Activated CD4-positive, alpha-beta T cell treated with anti-CD3 and anti-CD28 coated beads for 36 hours (primary cell): ENCODE measurements at places on chromosomes 13 and 19. TPM values are rescaled to one million over a fixed set of nuclear protein-coding genes. Genes with fewer than 3 reads are reported as not detected.

DNA sequence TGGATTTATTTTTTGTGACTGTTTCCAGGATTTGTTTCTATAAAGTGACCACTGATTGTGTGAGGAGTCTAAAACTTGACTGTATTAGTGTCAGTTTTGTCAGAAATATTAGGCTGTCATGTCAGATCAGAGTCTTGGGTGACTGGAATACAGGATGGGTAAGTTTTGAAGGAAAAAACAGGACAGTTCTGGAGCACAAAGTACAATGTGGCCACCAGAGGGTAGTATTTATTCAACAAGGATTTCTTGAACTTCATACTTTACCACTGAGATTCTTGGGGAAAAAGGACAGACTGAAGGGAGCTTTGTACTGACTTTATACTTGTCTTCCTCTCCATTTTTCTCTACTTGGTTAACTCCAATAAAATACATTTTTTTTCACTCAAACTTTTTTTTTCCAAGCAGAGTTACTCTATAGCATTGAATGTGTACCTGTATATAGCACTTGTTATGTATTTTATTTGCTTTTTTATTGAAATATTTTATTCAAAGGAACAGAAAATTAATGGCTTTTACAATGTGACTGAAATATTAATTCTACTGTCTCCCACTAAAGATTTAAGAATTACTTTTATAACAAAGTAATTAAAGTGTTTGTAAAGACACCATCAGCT is 51.1 kb downstream of the LMO7 start:
- DNase-seq = no peak

GRCh38 chr13:92418818-92419412 is 807.7 kb upstream of the GPC6 start:
- DNase-seq = no peak

DNA sequence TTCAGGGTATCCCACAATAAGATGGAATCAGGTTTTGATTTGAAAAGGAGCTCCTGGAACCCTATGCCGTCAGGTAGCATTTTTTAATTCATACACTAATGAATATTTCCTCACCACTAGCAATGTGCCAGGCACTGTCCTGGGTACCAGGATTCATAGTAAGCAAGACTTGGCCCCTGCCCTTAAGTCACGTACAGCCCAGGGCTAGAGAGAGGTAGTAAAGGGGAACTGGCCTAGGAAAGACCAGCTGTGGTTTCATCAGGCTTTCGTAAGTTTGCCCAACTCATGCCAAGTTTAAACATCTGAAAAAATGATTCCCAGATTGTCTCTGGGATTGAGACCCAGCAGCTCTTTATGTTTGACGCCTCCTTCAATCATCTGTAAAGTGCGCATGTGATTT is 45.9 kb upstream of the AMER2 start:
- DNase-seq = no peak

GRCh38 chr19:47650700-47651099 is 41.8 kb downstream of the BICRA start:
- DNase-seq = no peak

- peak; percentile 47 for DNase-seq
These were observed 17.0 kb upstream of the TMEM255B start for GRCh38 chr13:113742000-113742441.

DNA sequence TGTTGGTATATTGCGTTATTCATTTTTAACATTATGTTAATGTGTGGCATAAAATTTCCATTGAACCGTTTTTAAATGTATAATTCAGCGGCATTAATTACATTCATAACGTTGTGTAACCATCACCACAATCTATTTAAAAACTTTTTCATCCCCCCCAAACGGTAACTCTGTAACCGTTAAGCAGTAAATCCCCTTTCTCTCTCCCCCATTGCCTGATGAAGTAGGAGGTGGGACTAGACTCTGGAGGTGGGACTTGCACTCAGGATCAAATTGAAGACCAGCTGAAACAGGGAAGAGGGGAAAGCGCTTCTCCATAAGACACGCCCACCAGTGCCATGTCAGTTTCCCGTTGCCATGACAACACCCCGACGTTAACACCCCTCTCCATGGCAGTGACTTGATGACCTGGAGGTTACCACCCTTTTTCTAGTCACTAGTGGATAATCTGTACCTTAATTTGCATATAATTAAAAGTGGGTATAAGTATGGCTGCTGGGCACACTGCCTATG is 16.8 kb downstream of the CLEC11A start:
- no peak for DNase-seq

The ZNF382 gene
- 20.0 TPM for total RNA-seq

- no peak for DNase-seq
These were observed 141.0 kb downstream of the POSTN start for GRCh38 chr13:37457612-37458011.

The HNRNPA1L2 gene
- 8.9 TPM for total RNA-seq

The JOSD2 gene
- 17.4 TPM for total RNA-seq

The HSH2D gene
- total RNA-seq = 31.2 TPM

DNA sequence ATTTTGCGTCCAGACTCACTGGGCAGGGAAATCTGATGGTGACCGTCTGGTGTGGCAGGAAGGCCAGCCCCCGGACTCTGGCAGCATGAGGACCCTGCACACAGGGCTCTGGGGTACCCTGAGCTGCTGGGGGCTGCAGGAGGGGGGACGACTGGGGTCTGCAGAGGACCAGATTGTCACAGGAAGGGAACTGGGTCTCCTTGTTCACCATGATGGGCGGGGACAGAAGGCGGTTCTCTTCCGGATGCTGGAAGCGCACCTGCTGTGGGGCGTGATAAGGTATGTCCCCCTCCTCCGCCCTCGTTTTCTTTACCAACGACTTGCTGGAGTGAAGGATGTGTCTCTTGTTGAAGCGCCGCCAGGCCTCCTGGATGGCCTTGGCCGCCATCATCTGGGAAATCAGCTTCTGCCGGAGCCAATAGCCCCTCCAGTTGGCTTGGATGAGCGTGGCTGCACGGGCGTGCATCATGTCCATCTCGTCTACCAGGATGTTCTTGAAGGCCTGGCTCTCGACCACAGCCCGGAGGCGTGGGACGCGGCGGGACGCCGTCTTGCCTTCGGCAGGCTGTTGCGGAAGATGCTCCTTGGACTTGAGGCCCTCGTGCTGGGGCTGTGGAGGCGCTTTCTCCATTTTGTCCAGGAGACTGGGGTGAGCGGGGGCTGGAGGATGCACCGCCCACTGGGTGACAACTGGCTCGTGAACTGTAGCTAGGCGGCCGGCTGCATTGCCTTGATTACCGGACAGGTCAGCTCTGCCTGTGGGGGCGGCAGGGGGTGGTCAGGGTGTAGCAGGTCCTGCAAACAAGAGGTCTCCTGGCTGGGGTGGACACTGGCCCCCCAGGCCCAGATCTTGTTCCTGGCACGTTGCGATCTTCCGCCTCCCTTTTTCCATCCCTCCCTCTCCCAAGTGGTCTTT is 7.2 kb downstream of the IQCN start:
- no peak for DNase-seq
